ENCODE measurements at places on chromosomes 5 and 9.

GRCh38 chr5:5983261-5983980 lies 394.9 kb downstream of the MED10 start:
- DNase-seq: no peak

DNA sequence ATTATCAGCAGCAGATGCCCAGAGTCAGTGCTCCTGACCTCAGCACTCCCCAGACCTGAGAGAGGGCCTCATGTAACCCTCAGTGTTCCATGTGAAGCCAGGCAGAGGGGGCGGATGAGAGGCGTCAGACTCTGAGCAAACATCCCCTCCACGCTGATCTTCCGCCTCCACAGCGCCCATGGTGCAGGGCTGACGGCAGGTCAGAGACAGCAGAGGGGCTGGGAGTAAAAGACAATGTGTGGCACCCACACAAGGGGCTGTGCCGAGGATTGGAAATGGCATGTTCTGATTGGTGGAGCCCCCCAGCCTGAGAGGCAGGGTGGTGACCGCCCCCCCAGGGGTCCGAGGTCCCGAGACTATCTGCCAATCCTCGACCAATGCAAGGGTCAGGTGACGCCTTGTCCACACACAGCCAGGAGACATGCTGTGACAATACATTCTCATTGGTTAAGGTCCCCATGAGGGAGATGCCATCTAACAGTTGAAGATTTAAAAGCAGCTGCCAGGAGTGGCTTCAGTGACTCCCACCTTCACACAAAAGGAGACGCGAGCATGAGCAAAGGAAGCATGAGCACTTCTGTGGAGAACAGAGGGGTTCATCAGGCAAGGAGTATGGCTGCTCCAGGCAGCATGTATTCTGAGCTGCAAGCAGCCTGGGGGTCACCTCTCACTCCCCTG lies 19.3 kb upstream of the SLC25A51 start:
- no peak for DNase-seq

DNA sequence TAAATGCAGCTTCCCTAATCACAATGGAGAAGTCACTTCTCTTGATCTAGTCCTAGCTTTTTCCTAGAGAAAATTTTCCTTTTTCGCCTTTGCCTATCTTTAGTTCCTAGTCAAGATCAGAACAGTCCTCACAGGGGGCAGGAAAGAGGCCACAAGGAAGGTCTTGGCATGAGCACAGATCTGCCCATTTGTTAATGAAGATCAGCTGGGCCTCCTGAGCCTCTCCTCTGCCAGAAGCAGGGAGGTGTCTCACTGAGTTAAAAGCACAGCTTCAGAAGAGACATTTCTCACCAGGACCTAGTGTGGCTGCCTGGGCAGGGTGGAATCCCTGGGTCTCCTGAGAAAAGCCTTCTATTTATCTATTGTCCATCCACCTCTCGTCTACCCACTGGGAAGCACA lies 357.8 kb downstream of the TMEM38B start:
- DNase-seq: no peak

DNA sequence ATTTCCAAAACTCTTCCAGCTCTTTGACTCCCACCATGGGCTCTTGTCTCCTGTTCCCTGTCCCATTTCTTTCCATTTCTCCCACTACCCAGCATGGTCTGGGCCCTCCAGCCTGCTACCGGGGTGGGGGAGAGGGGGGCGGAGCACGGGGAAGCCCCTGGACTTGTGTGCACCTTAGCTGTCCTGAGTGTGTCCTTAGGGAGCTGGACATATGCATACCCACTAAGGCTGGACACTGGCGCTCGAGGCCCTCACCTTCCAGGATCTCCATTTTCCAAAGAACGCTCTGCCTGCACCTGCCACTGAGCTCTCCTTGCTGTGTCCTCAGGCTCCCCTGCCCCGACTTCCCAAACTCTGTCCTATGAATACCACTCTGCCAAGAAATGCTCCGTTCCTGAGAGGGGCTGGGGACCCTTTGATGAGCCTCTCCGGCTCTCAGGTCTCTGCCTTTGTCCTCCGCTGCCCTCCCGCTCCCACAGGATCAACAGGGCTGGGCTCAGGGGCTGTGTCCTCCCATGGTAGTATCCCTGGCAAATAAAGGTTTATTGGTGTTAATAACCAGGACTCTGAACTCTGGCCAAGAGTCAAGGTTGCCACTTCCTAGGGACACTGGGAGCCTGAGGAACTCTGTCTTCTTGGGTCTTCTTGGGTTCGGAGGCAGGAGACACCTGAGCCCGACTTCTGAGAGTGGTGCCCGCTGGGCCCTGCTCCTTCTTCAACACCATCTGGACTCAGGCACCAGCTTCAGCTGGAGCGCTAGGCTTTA lies 831 bp upstream of the SHROOM1 start:
- no peak for DNase-seq

DNA sequence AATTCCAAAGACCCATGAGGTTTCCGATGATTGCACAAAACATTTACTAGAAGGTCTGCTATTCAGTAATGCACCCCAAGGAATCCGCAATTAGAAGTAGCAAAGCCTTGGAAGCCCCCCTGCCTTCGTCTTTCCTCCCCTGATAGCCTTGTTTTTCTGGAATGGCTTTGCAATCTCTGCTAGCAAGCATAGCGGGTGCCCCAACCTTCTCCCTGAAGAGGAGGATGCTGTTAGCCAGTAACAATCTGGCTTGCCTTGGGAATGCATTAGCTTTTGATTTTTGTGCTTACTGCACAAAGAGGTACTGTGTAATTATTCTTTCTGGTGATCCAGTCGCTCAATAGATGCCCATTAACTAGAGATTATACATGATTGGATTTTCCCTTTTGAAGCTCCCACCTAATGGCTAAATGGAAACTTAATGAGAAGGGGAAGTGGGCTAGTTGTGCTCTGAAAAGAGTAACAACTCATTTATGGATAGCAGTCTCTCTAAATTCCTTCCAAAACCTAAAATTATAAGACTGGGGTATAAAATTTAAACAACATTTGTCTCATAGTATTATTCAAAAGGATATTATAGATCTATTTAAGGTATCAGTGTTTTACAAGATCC lies 91.6 kb downstream of the FBXW11 start:
- no peak for DNase-seq

GRCh38 chr9:109455861-109456260 lies 42.2 kb downstream of the PTPN3 start:
- no peak for DNase-seq

GRCh38 chr9:38066914-38067858 lies 1.8 kb downstream of the SHB start:
- DNase-seq: no peak

DNA sequence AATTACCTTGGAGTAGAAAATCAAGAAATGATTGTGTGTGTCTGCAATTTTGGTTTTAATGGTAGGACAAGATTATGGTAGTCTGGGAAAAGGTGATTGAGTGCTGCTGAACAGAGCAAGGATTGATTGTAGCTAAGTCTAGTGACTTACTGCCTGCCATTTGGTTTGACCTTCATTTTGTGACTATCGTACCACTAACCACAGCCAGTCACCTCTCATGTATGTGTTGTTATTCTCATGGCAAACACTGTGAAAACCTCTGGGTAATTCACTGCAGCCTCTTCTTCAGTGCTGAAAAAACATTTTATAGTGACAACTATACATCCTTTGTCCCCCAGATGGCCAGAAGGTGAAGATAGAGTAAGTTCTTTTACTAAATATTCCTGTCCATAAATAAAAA lies 37.5 kb downstream of the CTNNA1 start:
- no peak for DNase-seq

DNA sequence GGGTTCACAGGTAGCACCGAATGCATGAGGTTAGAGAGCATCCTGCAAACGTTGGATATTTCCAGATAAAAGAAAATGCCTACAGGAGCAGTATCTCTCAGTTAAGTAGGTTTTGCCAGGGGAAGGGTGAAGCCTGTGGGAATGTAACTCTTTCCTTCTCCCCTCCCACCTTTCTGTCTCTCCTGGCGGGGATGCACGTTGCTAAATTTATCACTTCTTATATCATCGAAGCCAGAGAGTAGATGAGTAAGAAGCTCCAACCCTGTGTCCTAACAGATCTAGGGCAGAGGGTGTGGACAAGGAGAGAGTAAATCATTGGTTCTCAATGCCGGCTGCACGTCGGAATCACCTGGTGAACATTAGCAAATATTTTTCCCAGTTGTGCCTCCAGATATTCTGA lies 457.5 kb downstream of the ENC1 start:
- DNase-seq: no peak

DNA sequence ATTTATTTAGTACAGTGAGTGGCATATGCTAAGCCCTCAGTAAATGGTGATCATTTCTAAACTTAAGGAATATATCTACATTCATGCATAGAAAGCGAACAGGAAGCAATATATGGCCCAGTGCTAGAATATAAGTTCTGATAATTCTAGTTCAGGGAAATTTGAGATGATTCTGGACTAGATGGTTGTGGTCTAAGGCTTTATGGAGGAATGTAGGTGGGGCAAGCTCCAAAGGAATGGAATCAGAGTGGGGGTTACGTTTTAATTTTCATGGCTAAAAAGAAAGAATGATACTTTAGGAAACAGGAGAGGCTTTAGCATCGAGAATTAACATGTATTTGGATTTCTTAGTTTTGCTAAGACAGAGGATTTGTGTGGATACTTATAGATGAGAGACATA lies 56.1 kb downstream of the MTREX start:
- no peak for DNase-seq

GRCh38 chr5:107593009-107593408 lies 77.7 kb downstream of the EFNA5 start:
- no peak for DNase-seq

- no peak for DNase-seq
Observed at GRCh38 chr9:124248066-124248465, 9.7 kb upstream of the NEK6 start.

- DNase-seq: no peak
Observed at GRCh38 chr5:178496214-178496613, 94.0 kb downstream of the COL23A1 start.

- DNase-seq: no peak
Observed at GRCh38 chr5:168156170-168156569, 135.3 kb upstream of the WWC1 start.

- DNase-seq: no peak
Observed at GRCh38 chr9:123478160-123478559, 122.2 kb downstream of the CRB2 start.

- no peak for DNase-seq
Observed at GRCh38 chr9:114722081-114722621, 40.2 kb upstream of the TEX48 start.

DNA sequence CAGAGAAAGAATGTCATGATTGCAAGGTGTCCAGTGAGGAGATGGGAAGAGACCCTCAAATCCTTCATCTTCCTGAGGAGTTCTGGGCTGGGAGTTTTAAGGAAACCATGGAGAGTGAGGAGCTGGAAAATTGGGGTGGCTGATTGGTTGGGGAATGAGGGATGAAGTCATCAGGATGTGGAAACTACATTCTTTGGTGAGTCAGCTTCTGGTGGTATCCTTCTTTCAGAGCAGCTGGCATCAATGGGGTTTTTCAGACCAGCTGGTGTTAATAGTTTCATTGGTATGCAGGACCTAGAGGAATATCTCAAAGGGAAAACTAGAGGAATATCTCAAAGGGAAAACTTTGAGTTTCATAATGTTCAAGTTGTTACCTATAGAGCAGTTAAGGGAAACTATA lies 45.2 kb downstream of the RNF180 start:
- DNase-seq: no peak

DNA sequence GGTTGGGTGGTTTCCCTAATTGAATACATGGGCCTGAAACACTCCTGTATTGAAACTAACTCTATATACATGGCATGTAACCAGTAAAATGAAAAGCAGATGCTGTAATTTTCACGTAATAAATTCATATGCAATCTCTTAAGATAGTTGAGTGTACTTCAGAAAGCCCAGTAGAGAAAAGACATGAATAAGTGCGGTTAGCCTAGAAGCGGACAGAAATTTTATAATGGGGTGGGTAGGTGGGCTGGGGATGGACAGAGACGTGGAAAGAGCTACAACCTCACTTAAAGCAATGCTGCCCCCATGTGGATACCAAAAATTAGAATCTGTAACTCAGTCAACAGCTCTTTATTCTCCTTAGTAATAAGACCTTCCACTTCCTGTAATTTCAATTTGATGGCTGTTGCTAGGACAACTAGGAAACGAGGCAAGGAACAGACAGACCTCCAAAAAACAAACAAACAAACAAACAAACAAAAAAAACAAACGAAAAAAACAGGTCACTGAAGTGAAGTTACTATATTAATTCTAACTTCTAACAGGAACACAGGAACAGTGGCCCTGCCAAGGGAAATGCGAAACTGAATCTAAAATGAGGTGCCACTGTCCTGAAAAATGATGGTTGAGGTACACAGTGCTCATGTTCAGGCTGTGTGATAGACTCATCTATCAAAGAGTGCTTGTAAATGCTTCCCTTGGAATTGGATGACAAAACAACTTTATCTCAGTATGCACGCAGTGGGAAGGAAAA lies 103.4 kb upstream of the GNA14 start:
- no peak for DNase-seq

DNA sequence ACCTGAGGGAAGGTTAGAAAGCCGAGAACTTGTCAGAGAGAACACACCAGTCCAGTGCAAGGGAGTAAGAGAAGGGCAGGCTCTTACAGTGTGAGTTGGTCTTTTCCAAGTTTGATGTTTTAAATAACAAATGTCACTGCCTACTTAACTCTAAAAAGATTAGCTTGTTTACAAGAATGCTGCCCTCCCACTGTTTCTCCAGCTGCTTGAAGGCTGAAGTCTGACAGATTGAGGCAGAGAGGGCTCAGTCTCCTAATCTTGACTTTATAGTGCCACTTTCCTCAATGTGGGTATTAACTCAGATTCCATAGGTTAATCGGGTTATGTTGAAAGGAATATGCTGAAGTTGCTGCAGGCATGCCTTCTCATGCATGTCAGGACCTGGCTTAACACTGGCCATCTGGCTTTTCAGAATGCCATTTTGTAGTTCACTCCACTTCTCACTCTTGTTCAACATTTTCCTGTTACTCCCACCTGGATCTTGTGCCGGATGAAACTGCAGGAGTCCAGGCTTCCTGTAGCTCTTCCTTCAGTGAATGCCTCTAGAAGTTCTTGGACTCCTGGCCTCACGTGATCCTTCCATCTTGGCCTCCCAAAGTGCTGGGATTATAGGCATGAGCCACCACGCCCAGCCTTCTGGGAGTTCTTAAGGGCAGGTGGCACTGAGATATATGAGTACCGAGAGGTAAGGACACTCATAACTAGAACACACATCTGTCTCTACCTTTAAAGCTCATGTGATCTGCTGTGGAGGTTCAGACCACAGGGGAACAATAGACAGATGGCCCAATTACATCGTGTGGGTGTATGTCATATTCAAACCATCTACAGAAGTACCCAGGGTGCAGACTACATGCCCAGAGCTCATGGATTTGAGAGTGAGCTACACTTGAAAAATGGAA lies 249.7 kb downstream of the ARHGAP26 start:
- no peak for DNase-seq

DNA sequence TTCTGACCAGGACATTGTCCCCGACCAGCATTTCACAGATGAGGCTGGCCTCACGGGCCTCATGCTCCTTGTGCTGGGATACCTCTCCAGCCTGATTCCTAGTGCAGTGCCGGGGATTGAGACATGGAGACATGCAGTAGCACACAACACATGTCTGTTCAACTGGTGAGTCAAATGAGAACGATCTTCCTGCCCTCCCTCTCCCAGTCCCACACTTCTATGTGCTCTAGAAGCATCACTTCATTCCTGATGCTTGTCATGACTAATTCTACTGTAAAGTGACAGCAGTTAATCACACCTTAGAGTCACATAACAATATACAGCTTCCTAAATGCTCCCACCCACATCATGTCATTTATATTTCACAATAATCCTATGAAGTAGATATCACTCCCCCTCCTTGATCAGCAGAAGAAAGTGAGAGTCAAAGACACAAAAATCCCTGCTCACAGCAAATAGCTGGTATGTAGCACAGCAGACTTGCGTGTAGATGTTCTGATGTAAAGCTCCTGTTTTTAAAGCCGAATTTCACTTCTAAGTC lies 101.8 kb downstream of the CCDC192 start:
- DNase-seq: no peak
